ENCODE measurements at places on chromosomes 2 and 18.

DNA sequence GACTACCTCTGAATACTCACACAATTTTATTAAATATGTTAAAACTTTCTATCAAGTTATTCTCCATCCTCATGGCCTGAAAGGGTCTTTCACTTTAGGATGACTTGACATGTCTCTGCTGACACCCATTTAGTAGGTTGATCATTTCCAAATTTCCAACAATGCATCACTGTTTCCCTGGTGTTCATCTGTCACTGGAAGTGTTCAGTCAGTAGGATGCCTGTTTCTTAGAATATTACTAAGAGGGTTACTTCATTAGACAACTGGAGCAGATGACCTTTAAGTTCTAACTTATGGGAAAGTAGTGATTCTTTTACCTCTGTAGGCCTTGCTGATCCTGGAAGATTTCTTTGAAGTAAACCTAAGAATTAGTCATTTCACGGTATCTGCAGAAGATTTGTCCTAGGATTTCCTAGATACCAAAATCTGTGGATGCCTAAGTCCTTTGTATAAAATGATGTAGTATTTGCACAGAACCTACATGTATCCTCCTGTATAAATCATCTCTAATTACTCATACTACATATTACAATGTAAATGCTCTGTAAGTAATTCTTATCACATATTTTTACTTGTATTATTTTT is 77.7 kb downstream of the MAP3K20 start:
- DNase-seq = no peak

DNA sequence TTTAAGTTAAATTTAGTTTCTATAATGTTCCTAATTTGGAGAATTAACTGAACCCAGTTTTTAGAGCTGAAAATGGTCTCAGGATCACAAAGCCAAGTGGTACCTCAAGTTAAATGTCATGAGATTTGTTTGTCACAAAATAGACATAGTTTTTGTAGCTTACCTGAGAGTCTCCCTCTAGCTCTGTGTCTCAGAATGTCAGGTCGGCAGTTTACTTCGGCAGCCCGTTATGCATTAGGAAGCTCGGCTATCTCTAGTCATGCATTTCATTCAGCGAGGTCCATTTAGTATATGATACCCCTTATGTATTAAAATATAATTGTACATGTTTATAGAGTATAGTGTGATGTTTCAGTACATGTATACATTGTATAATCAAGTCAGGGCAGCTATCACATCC is 155.6 kb downstream of the EML6 start:
- DNase-seq = no peak

- no peak for DNase-seq
Observed at GRCh38 chr2:219739066-219739465, 111.6 kb downstream of the SLC4A3 start.

GRCh38 chr2:64992218-64992617 is 3.0 kb downstream of the SLC1A4 start:
- DNase-seq = no peak

GRCh38 chr2:43152741-43153647 is 73.4 kb downstream of the ZFP36L2 start:
- DNase-seq = no peak

GRCh38 chr2:100416935-100417710 is at the start of gene CHST10:
TSS of gene CHST10 (minus strand) at chr2:100417668. CDS start at chr2:100406675, 10,993 bp downstream.
- peak; percentile 36 for DNase-seq

DNA sequence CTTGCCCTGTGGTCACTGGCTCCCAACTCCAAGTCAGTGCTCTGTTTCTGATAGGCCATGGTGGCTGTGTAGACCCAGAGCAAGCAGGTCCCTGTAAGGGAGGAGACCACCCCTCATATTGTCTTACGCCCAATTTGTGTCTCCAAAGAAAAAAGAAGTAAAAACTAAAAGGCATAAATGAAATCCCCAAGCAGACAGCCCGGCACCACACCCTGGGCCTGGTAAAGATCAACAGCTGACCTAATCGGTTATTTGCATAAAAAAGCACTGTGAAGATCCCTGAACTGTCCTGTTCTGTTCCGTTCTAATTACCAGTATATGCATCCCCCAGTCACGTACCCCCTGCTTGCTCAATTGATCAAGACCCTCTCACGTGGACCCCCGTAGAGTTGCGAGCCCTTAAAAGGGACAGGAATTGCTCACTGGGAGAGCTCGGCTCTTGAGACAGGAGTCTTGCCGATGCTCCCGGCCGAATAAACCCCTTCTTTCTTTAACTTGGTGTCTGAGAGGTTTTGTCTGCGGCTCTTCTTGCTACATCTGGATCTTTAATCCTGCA is 364.1 kb upstream of the HS6ST1 start:
- DNase-seq = no peak

- peak; percentile 17 for DNase-seq
Observed at GRCh38 chr18:68456985-68457384, 257.9 kb downstream of the TMX3 start.

- peak; percentile 72 for DNase-seq
Observed at GRCh38 chr2:112642966-112643365, 2.8 kb upstream of the SLC20A1 start.

DNA sequence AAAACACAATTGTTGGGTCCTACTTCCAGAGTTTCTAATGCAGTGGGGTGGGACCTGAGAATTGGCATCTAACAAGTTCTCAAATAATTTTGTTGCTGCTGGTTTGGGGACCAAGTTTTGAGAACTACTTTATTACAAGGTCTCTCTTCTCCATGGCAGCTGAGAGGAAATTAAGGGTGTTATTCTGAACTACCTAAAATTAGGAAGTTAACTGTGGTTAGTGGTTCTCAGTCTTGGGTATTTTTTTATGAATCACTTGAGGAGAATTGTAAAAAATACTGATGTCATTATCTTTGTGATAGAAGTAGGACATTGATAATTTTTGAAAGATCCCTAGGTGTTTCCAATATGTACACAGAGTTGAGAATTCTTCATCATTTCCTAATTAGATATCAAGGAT is 210.2 kb downstream of the MC4R start:
- DNase-seq = no peak

DNA sequence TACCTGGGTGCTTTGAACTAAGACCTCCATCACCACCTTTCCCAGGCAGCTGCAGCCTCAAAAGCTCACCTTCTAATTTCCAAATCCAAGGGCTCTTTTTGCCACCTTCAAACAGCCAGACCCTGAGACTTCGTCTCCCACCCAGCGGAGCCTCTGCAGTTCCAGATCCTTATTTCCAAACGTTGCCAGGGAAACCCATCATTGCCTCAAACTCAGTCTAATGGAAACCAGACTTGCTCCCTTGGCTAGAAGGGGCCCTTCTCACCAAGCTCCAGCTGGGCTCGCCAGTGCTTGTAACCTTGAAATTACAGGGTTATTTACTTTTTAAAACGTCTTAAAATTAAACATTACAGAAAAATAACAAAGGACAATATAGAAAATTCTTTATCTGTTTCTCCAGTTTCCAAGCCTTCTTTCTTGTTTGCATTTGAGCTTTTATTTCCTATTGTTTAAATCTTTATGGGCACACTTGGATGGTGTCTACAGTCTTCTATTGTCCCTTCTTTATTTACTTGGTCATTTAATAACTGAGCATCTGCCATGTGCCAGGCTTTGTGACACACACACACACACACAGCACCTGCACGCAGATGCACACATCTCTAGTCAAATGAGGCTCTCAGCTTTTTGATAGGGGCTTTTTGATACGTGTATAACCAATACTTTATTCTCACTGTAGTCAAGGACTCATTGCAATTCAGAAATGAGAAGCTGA is 36.1 kb downstream of the TRPM8 start:
- DNase-seq = no peak

GRCh38 chr2:18077704-18078103 is 199.2 kb downstream of the KCNS3 start:
- DNase-seq = peak; percentile 94

- DNase-seq = no peak
Observed at GRCh38 chr18:5979971-5980457, 84.7 kb upstream of the TMEM200C start.

GRCh38 chr2:11703700-11704099 is 33.7 kb upstream of the NTSR2 start:
- peak; percentile 72 for DNase-seq

DNA sequence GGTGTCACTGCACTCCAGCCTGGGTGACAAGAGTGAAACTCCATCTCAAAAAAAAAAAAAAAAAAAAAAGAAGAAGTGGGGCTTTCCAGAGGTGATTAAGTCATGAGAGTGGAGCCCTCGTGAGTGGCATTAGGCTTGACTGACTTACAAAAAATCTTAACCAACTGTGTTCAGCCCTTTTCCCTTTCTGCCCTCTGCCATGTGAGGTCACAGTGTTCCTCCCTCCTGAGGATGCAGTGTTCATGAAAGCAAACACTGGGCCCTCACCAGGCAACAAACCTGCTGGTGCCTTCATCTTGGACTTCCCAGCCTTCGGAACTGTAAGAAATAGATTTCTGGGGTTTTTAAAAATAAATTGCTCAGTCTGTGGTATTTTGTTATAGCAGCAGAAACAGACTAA is 37.0 kb upstream of the METTL21A start:
- DNase-seq = peak; percentile 7

DNA sequence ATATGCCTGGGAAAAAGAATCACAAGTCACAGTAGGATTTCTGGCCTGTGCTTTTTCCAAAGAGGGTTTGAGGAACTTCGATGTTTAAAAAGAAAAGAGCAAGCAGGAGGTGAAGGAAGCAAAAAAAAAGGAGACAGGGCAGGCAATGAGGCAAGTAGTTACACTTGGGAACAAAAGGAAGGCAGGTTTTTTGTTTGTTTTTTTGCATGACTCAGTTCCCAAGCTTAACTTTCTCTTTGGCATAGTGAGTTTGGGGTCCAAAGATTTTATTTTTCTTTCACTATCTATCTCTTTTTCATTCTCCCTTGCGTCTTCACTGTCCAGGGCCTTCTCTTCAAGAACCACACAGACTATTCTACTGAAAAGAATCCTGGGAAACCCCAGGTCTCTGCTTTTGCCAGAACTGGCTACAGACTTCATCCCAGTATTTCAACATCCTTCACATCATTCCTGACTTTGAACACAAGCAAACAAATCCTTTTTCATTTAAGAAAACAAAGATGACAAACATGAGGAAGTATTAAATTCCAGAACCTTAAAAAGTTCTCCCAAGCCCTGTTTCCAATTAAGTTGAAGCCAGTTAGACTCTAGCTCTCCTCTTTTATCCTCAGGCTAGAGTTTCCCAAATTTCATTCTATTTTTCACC is 210.7 kb upstream of the RND3 start:
- DNase-seq = peak; percentile 45

GRCh38 chr2:140698636-140699035 is 1432.2 kb downstream of the LRP1B start:
- no peak for DNase-seq

DNA sequence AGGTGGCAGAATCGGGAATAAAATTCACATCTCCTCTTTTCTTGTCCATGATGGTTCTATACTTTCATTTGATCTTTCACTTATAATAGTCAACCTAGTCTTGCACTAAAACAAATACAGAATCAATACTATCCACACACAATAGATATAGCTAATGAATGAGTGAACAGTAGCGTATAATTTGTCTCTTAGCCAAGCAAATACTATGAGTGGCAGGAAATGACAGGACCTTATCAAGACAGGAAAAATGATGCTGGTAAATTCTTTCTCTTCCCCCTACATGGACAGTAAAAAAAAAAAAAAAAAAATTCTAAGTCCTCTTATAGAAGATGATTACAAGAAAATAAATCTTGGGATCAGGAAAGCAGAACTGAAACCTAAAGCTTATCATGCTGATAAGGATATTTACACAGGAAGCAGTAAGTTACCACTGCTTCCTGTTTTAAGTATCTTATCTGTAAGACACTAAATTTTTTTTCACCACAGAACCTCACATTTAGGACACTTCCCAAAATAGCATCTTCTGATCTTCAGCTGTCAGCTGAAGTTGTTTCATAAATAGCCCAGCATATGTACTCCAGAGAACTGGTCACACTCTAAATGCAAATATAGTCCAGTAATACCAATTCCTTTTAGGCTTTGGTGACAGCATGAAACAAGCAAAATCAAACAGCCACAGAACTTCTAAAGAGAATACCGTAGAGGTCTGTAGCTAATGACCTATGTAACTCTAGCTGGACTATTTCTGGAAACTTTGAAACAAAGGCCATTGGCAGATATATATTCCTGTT is 27.0 kb downstream of the IRS1 start:
- DNase-seq = peak; percentile 29

DNA sequence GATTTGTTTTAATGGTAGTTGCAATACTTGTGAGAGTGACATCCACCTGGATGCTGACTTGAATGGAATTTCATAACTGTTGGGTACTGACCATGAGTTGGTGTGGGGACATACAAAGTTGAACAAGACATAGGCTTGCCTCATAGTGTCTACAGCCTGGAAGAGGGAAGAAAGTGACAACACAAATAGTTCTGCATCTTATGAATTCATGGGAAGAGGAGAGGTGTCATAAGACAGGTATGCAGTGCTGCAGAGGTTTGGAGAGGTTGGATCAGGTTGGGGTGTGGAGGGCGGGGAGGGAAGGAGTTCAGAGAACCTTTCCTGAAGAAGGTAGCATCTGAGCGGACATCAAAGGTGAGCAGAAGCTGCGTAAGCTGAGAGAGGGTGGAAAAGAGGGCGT is 44.0 kb downstream of the HRH4 start:
- no peak for DNase-seq

DNA sequence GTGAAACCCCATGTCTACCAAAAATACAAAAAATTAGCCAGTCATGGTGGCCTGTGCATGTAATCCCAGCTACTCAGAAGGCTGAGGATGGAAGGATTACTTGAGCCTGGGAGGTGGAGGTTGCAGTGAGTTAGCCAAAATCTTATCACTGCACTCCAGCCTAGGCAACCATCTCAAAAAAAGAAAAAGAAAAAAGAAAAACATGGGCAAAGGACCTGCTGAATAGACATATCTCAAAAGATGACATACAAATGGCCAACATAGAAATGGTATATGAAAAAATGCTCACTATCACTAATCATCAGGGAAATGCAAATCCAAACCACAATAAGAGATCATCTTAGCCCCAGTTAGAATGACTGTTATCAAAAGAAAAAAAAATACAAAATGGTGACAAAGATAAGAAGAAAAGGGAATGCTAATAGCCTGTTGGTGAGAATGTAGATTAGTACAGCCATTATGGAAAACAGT is 1.4 kb upstream of the TGOLN2 start:
- DNase-seq = no peak

DNA sequence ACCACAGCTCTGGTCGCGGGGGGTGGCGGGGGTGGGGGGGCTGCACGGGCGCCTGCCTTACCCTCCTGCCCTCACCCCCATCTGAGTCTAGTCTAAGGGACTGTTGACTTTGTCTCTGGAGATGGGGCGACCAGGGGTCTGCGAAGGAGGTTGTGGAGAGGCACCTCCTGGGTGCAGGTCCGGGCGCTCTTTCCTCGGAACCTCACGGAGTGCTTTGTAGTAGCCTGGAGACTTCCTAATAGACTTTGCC is 141.3 kb downstream of the MEIS1 start:
- no peak for DNase-seq

- no peak for DNase-seq
Observed at GRCh38 chr2:45256173-45256866, 247.1 kb upstream of the SIX2 start.

GRCh38 chr2:45595721-45596435 is 15.2 kb downstream of the SRBD1 start:
- peak; percentile 78 for DNase-seq

GRCh38 chr18:47254341-47254939 is 3.0 kb upstream of the SKOR2 start:
- peak; percentile 43 for DNase-seq
